Activated T-helper 2 cell treated with anti-CD3 and anti-CD28 coated beads, Interferon-gamma antibody, Interleukin-2, Interleukin-4, amounts not matched to agents 10 μg/mL and 5 μg/mL and 100 μg/mL, durations not matched to agents 14 hours and 24 hours and 36 hours (primary cell): ENCODE measurements at places on chromosomes 16 and 17. TPM values are rescaled to one million over a fixed set of nuclear protein-coding genes. Genes with fewer than 3 reads are reported as not detected.

DNA sequence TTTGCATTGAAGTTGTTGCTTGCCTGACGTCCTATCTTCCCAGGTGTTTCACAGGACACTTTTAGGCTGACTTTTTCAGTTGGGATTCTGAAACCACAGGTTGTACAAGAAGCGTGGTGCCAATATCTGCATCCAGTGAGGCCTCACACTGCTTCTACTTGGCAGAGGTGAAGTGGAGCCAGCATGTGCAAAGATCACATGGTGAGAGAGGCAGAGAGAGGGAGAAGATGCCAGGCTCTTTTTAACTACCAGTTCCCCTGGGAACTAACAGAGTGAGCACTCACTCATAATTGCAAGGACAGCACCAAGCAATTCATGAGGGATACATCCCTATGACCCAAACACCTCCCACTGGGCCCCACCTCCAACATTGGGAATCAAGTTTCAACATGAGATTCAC, 5.8 kb upstream of the ABCA6 start:
- DNase-seq: no peak

- no peak for DNase-seq
These were observed 92.8 kb downstream of the KATNIP start for GRCh38 chr16:27642756-27643155.

- DNase-seq: no peak
These were observed 13.1 kb downstream of the FMNL1 start for GRCh38 chr17:45234641-45235415.

GRCh38 chr16:89134269-89134668, 37.3 kb upstream of the CDH15 start:
- DNase-seq: no peak

DNA sequence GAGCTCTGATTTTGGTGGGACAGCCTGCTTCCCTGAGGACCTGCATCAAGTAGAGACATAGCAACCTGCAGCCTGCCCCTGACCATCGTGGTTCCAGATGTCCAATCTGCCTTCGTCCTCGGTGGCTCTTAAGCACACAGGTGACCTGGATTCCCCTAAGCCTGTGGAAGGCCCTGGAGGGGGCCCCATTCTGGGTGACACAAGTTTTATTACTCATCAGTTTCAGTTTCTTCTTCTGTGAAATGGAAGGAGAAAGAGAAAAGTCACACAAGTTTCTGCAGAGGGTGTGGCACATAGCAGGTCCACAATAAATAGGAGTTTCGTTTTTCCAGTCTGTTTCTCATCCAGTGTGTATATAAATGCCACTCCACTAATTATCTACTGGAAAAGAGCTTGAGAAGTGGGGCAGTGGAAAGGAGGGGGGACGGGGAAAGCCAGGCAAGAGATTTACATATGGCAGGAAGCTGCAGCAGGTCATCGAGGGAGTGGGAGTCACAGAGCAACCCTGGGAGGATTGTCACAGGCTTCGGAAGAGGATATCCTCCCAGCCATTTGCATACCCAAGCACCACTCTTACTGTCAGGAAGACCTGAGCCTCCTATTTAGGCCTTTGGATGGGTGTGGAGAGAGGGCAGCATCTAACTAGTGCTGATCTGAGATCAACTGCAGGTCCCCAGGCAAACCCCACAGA, 10.0 kb upstream of the NOS2 start:
- peak; percentile 40 for DNase-seq

DNA sequence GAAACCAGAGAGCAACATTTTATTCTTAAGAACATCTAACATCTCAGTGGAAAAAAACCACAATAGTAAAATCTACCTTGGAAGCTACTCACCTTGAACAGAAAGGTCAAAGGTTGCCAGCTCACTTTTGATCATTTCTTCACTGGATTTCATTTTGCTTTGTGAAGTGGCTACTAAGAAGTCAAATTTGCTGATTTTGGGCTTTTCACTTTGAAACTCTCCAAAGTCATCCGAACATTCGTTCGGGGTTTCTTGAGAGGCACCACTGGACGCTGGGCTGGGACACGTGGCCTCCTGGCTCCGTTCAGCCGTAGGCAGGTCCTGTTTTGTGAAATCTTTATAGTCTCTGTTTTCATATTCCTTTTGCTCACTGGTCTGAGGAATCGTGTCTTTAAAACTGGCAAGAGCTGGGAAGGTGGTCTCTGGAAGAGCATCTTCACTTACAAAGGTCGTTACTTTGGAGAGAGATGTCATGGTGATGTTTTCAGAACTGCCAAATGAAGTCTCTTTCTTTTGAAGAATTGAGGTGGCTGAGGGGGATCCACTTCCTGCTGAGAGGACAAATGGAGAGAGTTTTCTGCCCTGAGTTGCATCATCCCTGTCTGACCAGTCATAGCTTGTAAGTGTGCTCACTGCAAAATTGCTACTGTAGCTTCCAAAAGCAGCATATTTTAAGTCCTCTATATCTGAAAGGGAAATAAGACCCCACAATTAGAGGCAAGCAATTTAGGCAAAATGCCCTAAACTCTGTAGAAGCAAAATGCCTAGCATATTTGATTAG, 52.4 kb downstream of the DUSP14 start:
- no peak for DNase-seq

DNA sequence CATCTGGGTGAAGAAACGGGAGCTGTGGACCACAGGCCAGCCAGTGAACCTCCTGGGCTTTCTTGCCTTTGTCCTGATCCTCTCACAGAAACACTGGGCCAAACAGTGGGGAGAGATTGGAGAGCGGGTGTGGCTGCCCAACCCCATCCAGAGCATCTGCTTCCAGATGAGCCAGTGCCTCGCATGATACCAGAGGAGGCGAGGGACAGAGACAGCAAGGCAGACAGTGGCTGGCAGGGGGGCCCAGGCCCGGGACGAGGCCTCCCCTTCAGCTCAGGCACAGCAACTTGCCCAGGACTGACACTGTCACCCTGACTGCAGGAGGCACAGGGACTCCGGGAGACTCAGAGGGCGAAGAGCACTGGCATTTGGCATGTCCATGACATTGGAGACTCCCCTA, 12.0 kb downstream of the ARHGEF15 start:
- no peak for DNase-seq

DNA sequence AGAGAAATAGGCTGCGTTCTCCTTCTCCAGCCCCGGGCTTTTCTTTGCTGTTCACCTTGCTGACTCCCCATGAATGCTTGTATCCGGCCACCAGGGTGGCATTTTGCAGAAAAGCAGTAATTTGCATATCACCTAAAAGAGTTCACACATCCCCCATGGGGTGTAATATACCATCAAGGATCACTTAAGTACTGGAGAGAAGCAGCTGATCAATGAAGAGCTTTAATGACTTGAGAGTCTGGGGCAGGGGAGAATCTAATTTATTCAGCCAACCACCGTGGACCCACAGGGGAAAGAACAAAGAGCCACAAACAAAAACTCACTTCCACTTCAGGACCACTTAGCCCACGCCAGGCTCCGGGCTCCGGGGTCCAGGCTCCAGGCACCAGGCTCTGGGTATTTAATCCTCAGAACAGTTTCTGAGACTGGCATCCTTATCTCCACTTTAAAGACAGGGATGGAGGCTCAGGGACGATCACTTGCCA, 33.9 kb upstream of the SEC14L1 start:
- no peak for DNase-seq

- no peak for DNase-seq
These were observed 7.9 kb downstream of the KLHDC4 start for GRCh38 chr16:87757841-87758426.

DNA sequence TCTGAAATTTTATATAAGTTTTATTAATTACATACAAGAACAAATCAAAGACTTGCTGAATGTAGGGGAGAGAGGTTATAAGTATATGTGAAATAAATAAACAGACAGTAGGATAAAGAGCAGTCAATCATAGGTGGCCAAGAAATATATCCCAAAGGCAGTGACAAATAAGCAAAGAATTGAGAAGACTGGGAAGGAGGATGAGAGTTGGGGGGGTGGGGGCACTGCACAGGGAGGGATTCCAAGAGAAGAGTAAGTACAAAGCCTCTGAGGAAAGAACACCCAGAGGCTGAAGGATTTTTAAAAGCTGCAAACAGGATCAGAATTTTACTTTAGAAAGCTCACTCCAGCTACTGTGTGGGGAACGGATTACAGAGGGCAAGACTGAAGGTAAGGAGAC, 2.8 kb downstream of the PELP1 start:
- DNase-seq: no peak

The DUS1L gene
- 154 and 179 TPM in 2 replicates for total RNA-seq

The ZDHHC7 gene
- 29.1 and 30.0 TPM in 2 replicates for total RNA-seq

The TEX14 gene
- 0.09 and 0.18 TPM in 2 replicates for total RNA-seq
